ENCODE measurements at places on chromosomes 13 and 19. TPM values are rescaled to one million over a fixed set of nuclear protein-coding genes. Genes with fewer than 3 reads are reported as not detected.

Gene FBXO17
- total RNA-seq, result 27.2 TPM

Gene SYCN
- total RNA-seq, result not detected

Gene UBE2L5
- not detected for total RNA-seq

Gene BRCA2
- total RNA-seq, result 28.6 TPM

Gene GNG7
- 5.4 TPM for total RNA-seq

Gene CRX
- total RNA-seq, result not detected

Gene METTL21C
- not detected for total RNA-seq

Gene CNN1
- 17.0 TPM for total RNA-seq

Gene C19orf25
- 64.9 TPM for total RNA-seq

Gene TTC9B
- total RNA-seq, result 0.63 TPM

Gene KISS1R
- 4.0 TPM for total RNA-seq

Gene BSPH1
- total RNA-seq, result not detected

- DNase-seq, result peak; percentile 70
Observed at GRCh38 chr19:56671613-56671994, at the start of gene ZNF835. Gene ZNF835, minus strand, starts transcription at chr19:56671757. Its CDS starts 6,559 bp downstream, at chr19:56665198.

DNA sequence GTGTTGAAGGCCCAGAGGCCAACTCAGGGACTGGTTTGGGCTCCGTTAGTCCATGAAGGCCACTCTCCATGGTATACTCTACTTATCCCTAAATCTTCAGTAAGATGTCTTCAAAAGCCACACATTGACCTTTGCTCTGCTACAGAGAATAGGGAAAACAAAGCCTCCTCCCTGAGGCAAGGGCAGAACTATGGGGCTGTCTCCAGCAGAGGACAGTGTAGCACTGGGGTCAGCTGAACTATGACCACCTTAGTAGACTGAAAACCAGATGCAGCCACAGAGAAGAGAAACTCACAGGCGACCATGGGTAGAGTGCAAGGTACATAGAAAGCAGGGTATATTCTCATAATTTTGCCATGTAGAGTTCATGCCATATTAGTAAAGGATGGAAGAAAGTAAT lies 587.4 kb downstream of the LMO7 start:
- DNase-seq, result peak; percentile 18

- no peak for DNase-seq
Observed at GRCh38 chr13:76879883-76880270, 6.3 kb downstream of the KCTD12 start.

DNA sequence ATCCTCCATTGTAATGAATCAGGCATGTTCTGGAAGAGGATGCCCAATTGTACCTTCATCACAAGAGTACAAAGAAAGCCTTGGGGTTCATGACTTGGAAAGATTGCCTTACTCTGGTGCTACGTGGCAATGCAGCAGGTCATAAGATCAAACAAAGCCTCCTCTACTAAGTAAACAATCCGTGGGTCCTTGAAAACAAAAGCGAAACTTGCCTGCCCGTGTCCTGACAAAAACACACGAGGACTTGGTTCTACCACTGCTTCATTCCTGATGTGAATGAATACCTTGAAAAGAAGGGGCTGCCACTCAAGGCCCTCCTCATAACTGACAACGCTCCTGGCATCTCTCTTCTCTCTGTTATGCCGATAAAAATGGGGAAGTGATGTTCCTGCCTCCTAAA lies 18.9 kb downstream of the ZNF563 start:
- no peak for DNase-seq

DNA sequence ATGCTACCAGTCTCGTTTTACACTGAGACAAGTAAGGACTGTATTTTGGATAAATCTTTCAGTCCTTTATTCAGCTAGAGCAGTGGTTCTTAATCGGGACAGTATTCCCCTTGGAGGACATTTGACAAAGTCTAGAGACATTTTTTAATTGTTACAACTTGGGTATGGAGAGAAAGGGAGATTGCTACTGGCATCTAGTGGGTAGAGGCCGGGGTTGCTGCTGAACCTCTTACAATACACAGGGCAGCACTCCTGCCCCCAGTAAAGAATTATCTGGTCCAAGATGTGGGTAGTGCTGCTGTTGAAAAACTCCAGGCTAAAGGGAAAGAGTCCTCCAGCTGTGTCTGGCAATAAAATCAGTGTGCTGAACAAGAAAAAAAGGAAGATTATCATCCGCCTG lies 334.8 kb downstream of the SLC7A1 start:
- peak; percentile 24 for DNase-seq

DNA sequence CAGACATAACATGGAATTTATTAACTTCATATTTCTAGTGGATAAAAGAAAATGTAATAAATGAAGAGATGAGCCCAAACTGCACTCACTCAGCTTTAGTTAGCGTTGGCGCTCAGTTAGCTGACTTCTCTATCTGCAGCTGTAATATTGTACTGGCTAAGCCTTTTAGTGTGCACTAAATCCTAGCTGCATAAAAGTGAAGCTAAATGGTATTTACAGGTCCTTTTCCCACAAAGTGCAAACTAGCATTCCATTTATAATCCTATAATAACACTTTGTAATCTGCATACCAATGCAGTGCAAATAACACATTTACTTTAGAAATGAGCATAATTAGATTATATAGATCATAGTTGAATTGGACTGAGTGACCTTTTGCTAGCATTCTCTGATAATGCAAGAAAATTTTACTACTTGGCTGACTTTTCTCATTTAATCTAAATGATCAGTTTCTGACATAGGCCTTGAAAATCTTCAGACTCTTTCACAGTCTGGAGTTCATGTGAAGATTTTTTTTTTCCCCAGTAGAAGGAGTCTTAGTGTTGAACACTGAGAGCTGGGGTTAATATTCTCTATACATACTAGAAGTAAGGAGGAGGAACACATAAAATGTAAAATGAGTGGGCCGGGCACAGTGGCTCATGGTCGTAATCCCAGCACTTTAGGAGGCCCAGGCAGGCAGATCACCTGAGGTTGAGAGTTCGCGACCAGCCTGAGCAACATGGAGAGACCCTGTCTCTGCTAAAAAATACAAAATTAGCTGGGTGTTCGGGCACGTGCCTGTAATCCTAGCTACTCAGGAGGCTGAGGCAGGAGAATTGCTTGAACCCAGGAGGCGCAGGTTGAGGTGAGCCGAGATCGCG lies 1426.4 kb downstream of the PCDH9 start:
- DNase-seq, result no peak

- peak; percentile 100 for DNase-seq
Observed at GRCh38 chr19:41263850-41264580, at the start of gene HNRNPUL1. Gene HNRNPUL1, plus strand, starts transcription at chr19:41264372. Its CDS starts 132 bp downstream, at chr19:41264504.

GRCh38 chr19:56705939-56706338 lies 34.4 kb upstream of the ZNF835 start:
- DNase-seq, result no peak

DNA sequence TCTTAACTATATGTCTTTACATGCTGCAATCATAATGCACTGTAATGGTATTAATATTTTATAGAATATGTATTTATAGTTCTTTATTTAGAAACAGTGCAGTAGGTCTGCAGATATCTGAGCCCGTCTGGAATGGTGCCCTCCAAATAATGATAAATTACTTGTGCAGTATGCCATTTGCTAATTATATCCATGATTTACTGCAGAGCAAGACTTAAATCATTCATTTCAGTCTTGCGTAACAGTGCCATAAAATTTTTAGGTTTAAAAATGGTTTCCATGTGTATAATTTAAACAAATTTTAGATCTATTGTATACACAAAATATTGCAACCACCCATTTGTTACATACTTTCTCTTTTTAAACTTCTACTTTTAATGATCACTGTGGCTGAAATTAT lies 175.1 kb downstream of the ZNF536 start:
- DNase-seq, result no peak

GRCh38 chr19:56751078-56751489 lies 79.5 kb upstream of the ZNF835 start:
- no peak for DNase-seq

GRCh38 chr13:98906746-98907502 lies 70.9 kb downstream of the DOCK9 start:
- DNase-seq, result no peak

DNA sequence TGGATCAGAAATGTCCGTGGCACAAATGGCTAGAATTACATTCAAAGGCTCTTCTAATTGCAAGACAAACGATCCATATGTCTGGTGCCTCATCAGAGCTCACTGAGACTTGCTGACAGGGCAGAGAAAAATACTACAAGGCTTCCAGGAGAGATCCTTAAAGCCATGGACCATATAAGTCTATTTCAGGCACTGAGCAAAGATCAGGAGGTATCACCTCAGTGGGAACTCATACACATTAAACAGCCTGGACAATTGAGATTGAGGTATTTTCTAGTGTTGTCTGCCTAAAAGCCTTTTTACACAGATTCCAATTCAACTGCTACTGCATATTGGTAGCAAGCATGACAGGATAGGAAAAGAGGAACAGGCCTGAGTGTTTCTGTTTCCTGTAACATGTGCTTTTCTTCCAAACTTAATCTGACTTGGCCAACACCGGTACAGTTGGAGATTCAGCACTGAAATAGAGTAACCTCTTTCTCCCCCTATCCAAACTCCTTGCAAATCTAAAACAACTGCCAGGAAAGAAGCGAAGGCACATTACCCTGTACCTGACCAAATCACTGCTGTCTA lies 65.9 kb downstream of the SERP2 start:
- no peak for DNase-seq

DNA sequence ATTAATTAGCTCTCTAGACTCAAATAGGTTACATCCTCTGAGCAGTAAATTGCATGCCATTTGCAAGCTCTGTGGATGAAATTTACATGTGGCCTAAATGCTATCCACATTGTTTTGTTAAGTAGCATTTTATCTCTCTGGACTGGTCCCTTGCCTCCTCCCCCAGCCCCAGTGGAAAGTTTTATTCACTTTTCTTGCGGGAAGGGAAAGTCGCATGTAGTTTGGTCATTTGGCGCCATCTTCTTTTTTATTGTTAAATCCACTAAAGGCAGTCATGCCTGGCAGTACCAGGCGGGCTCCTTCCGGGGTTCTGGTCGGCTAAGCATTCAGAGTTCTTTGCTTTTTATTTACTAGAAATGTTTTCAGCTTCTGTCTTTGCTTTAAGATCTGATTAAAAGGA lies 188.7 kb downstream of the TM9SF2 start:
- peak; percentile 77 for DNase-seq

DNA sequence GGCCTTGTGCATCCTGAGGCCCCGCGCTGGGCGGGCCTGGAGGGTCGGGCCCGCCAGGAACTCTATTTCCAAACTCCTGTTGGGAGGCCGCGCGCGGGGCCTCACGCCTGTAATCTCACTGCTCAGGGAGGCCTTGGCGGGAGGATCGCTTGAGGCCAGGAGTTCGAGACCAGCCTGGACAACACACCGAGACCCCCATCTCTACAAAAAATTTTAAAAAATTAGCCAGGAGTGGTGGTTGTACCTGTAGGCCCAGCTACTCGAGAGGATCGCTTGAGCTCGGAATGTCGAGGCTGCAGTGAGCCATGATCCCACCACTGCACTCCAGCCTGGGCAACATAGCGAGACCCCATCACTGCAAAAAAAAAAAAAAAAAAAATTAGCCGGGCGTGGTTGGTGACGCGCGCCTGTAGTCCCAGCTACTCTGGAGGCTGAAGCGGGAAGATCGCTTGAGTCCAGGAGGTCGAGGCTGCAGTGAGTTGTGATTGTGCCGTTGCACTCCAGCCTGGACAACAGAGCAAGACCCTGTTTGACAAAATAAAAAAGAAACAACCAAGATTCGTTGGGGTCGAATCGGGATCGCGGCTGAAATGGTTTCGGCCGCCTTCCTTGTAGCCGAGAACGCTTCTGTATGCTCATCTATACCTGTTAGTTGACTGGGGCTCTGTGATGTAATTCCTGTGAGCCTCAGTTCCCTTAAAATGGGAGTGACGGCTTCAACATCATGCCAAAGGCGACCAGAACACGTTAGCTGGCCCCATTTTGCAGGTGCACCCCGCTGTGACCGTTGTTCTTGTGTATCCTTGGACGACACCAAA lies 636 bp downstream of the SF3A2 start:
- no peak for DNase-seq

DNA sequence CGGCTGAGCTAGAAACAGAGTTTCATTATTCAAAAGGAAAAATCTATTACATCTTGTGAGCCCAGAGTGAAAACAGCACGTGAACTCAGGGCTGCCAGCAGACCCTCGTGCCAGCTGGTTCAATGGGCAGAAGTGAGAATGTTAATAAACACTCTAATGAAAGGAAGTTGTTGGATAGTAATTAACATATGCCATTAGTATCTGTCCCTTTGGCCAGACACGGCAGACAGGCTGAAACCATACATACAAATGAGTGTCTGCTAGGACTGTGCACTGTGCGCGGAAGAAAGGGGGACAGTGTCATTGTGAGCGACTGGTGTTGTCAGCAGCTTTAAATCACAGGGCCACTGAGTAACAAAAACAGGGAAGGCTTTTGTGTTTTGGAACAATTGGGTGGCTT lies 121.9 kb upstream of the TSC22D1 start:
- no peak for DNase-seq

GRCh38 chr13:31807090-31807541 lies 67.8 kb downstream of the RXFP2 start:
- DNase-seq, result no peak
